Progenitor cell of endocrine pancreas (in vitro differentiated cells): ENCODE measurements at places on chromosomes 11 and 22.

DNA sequence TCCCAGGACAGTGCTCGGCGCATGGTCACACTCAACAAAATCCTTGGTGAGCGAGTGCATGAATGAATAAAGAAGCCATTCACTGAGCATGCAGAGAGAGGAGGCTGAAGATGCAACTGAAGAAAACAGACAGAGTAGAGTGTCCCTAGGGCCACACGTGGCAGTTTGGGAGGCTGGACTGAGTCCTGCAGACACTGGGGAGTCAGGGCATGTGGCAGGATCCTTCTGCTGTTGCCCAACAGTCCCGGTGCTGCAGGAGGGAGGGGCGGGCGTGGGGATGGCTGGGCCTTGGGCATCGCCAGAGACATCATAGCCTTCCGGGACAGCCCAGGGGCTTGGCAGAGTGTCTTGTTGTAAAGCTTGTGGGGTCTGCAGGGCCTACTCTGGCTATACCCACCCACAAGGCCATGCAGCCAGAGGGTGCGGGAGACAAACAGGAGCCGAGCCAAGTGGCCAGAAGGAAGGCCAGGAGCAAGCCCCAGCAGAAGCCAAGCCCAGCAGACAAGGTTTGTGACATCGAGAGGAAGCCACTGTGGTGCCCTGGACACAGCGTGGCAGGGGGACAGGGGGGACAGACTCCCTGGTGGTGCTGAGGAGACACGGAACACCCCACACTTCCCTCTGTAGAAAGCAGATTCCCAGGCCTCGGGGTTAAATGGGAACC, 26.7 kb upstream of the FBLN1 start:
- DNase-seq = no peak

DNA sequence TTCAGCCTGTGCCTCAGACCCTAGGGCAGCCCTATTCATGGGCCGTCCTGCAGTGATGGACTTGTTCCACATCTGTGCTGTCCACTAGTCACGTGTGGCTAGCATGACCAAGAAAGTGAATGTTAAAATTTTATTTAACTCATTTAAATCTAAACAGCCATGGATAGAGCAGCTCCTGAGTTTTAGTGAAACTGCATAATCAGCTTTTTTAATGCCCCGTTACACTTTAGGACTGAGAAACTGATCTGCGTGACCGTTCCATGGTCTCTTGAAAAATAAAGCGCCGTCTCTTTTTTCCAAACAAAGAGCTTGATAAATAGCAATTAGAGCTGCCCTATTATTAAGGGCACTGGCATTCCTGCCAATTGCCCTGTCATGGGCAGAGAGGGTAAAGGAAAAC, 76.5 kb upstream of the SNX19 start:
- no peak for DNase-seq

DNA sequence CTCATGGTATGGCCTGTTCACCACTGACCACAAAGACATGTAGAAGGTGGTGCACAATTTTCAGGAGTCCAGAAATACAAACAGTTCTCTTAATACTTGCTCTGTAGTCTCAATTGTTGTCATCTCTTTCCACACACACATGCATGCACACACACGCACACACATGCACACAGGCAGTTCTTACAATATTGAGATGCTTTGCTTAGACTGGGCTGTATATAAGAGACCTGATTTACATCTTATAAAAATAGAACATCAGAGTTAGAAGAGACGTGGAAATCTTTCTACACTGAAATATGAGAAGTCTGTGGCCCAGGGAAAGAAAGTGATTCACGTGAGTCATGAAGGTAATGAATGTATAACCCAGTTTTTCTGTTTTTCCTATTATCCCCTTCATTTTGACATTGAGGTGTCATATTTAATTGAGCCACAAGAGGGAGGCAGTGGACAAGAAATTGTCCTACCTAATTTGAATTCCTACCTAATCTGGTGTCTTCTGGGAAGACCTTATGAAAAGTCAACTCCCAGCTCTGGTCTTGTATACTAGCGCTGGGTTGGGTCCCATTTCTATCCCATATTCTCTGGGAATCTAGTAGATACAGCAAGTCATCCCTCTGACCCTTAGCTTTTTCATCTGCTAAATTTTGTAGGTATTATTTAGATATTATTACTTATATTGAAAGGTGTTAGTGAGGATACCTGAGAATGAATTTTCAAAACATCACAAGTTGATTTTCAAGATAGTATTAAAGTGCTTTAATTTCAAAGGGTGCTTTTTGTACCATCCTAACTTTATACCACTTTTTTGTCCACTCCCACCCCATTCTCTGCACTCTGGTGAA, 14.9 kb upstream of the MS4A4A start:
- peak; percentile 13 for DNase-seq

DNA sequence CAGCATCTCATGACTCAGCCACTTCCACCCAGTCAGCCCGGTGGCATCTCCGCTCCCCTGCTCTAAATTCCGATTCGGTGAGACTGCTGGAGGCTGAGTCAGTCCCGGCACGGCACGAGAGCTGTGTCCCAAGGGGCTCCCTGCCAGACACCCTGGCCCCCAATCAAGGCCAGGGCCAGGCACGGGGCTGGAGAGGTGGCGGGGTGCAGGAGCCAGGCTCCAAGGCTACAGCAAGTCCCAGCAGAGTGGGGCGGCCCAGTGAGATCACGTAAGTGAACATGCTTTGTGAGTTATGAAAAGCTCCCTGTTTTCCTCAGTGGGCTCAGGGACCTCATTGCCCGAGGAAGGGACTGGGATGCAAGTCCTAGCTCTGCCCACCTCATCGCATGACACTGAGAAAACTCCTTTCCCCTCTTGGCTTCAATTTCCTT, 3.0 kb downstream of the C11orf68 start:
- no peak for DNase-seq

- DNase-seq = no peak
Observed at GRCh38 chr11:37371346-37371970, 773.4 kb upstream of the RAG2 start.

DNA sequence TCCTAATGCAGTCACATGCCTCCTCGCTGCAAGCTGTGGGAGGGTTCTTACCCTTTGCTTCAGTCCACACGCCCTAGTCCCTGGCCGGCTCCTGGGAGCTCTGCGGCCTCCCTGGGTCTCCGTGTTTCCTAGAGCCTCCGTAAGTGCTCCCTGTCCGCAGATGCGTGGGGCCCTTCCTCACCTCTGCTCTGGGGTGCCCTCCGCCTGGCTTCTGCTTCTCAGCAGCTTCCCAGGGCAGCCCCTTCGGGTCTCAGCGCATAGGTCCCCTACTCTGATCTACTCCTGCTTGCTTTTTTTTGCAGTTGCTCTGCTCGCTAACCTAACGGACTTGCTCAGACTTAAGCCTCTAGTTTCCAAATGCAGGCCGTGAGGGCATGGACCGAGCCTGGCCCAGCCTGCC, 22.4 kb downstream of the CAPN1 start:
- no peak for DNase-seq

GRCh38 chr11:46710821-46711269, 8.2 kb upstream of the F2 start:
- DNase-seq = no peak

GRCh38 chr11:113602483-113602882, 103.6 kb downstream of the TMPRSS5 start:
- no peak for DNase-seq

DNA sequence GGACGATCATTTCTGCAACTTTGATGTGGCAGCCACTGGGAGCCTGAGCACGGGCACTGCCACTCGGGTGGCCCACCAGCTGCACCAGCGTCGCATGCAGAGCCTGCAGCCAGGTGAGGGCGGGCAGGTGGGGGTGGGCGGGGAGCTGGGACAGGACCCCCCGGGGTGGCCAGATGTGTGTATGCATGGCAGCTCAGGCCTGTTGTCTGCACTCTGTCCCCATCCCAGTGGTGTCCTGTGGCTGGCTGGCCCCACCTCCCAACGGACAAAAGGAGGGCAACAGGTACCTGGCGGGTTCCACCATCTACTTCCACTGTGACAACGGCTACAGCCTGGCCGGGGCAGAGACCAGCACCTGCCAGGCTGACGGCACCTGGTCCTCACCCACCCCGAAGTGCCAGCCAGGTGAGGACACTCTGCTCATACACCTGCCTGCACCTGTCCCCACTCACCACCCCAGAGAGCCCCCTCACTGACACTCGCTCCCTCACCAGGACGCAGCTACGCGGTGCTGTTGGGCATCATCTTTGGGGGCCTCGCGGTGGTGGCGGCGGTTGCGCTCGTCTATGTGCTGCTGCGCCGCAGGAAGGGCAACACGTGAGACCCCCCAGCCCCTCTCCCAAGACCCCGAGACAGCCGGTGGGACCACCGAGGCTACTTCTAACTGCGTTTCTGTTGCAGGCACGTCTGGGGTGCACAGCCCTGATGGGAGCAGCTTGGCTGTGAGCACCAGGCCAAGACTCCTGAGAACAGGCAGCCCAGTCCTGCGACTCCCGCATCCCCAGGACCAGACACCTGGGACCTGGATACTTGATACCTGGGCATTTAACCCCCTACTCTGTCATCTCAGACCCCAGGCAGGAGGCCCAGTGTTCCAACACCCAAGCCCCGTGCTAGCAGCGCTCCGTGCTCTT, 6.7 kb downstream of the SUSD2 start:
- no peak for DNase-seq

DNA sequence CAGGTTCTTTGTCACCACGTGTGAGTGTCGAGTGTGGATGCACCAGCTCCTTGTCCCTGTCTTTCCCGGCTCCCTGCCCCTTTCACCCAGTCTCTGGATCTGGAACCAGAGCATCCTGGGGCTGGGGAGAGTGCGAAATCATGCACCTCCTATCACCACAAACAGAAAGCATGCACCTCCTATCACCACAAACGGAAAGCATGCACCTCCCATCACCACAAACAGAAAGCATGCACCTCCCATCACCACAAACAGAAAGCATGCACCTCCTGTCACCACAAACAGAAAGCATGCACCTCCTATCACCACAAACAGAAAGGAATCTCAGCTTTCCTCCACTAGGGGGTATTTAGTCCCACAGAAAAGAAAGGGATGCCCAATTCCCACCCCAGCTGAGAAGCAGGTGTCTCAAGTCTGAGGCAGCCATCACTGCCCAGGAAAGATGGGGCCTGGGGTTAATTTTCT, 5.9 kb upstream of the GLB1L3 start:
- DNase-seq = no peak

DNA sequence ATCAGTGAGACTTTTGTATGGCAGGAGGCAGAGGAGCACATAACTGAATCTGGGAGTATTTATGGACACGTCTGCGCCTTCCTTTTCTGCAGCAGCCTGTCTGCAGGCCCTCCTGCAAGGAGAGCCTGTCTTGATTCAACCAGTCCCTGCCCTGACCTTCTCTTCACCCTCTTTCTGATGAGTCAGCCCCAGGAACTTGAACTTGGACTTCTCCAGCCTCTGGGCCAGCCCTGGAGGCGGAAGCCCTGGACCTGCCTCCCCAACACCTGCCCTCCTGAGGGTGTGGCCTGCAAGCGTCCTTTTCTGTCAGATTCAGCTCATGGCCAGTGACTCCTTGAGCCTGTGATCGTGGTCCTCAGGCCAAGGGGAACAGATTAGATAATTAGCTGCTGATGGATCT, 20.0 kb downstream of the DAGLA start:
- no peak for DNase-seq

GRCh38 chr11:3140291-3140603, 24.9 kb downstream of the OSBPL5 start:
- DNase-seq = no peak

- DNase-seq = no peak
Observed at GRCh38 chr22:22893077-22893805, 5.6 kb downstream of the IGLL5 start.

DNA sequence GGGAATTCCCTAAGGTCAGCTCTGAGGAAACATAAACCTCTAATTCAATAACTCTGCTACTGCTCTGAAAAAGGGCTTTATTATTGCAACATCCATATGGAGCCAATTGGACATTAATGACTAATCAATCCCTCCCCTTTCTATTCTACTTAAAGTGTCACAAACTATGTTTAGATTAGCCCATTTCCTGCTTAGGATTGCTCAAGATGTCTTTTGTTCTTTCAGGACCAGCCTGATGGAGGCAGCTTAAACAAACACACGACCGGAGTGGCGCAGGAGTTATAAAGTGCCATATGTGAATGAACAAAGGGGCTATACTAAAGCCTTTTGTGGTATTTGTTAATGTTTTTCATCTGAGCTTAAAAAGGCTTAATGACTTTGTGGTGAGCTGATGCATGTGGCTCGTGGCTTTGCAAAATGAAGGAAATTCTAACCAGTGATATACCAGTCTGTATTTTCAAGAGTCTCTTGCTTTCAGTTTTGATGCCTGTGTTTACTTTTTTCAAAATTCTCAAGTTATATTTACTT, 354.4 kb downstream of the SOX6 start:
- no peak for DNase-seq

GRCh38 chr11:113159988-113160807, 154.2 kb upstream of the TTC12 start:
- no peak for DNase-seq

DNA sequence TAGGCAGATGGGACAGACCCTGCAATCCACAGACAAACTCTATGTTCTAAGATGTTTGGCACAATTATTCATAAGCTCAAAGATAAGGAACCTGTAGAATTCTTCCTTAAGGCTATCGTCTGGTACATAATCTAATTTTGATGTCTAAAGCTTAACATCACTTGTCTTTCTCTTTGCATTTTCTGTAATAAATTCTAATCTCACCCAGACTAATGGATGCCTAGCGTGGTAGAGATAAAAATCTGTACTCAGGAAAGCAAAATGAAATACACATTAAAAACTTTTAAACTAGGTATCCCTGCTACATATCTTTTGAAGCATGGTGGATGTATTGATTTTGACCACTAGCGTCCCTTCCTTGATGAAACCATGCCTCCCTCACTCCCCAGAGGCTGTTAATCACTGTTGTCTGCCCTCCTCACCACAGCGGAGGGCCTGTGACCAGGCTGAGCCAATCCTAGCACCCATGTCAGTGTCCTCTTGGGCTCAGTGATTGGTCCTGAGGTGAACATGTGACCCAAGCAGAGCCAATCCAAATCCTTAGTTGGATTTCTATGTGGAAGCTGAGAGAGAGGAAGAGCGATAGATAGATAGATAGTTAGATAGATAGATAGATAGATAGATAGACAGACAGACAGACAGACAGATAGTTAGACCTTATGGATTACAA, 82.2 kb upstream of the GRK3 start:
- DNase-seq = no peak

DNA sequence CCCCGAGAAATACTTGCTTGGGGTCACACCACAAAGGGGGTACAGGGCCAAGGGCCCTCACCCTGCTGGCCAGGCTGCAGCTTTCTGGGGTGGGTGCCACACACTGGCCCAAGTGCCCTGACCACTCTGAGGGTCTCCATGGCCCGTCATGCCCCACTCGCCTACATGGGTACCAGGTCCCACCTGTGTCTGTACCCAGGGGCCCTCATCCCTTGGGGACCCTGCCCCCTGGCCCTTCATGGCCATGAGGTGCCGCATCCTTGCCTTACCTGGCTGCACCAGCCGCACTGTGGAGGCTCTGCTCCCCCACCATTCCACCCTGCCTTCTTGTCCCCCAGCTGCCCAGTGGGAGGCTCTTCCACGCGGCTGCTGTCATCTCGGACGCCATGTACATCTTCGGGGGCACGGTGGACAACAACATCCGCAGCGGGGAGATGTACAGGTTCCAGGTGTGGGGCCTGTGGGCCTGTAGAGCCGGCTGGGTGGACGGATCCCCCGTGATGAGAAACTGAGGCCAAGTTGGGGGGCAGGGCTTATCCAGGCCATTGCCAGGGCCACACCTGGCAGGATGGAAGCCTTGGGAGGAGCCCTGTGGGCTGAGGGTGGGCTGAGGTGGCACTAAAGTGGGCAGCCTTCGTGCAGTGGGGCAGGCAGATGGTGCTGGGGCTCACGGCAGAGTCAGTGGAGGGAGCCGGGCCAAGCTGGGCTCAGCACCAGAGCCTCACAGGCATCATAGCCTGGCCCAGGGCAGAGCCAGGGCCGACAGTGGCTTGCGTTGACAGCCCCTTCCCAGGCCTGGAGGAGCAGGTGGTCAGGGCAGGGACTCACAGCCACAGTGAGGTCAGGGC, 9.2 kb downstream of the THAP7 start:
- DNase-seq = no peak
